ENCODE measurements at places on chromosomes 11 and 22.
A peak's percentile ranks its signal among the peaks of the same experiment; 100 is the strongest.

DNA sequence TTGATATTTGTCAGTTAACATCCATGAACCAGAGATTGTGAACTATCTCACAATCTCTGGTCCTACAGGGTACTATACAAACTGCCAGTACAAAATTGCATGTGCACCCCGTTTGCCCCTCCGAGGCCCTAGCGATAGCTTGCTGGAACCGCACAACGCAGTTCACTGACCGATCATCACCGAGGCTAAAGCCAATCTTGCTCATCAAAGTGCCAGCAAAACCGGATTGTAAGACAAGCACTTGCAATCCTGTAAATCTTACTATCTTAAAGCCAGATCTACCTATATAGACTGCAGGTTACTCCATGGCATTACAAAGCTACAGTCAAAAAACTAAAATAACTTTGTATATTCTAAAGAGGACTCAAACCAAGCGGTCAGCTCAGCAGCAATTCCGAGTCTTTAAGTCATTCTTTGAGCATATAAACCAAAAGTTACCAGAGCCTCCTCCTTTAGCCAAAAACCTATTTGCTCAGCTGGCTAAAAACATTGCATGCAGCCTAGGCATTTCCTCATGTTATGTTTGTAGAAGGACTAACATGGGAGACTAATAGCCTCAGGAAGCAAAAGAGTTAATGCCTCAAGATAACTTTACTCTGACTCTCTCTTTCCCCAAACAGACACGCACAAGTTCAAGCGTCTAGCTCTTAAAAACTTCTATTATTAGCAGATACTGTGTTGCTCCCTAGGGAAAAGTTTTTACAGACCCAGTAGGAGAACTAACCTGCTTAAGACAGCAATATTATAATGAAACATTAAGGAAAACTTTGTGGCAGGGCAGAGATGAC, 30.7 kb upstream of the CPT1A start:
- DNase-seq = no peak

GRCh38 chr22:23533771-23534191, 46.3 kb downstream of the IGLL1 start:
- DNase-seq = no peak

GRCh38 chr22:41940832-41941765, 5.9 kb downstream of the CENPM start:
- peak; percentile 84 for DNase-seq

GRCh38 chr22:32926600-32926999, 125.1 kb downstream of the TIMP3 start:
- DNase-seq = no peak

DNA sequence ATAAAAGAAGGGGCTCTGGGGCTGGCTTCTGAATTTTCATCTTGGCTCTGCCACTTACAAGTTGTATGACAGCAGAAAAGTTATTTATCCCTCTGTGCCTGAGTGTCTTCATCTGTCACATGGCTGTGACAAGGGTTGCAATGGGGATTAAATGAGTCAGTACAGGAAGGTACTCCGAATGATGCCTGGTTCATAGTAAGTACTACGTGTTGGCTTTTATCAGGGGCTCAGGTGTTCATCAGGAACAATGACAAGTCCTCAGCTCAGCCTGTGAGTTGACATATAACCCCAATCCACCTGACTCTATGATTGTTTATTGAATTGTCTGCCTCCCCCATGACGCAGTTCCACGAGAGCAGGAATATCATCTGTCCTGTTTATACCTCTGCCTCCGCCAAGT, 45.7 kb downstream of the PAMR1 start:
- no peak for DNase-seq

DNA sequence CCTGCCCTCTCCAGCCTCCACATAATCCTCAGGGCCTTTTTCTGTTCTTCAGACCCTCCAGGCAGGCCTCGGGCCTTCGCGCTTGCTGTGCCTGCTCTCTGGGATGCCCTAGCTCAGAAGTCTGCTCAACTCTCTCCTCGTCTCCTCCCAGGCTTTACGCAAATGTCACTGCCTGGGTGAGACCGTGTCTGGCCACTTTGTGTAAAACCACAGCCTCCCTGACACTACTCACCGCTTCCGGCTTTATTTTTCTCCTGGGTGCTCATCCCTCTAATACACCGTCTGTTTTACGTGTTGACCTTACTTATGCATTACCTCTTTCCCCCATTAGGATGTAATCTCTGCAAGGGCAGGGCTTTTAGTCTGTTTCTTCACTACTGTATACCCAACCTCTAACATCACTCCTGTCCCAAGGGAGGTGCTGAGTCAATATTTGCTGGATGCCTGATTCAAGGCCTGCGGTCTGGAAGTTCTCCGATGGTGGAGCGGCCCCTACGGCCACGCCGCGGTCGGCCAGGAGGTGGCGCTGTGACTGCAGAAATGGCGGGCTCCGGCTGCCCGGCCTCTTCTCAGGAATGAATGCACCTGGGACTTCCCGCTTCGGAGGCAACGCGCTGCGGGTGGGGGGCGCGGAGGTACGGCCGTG, 58.2 kb upstream of the THY1 start:
- peak; percentile 84 for DNase-seq

- no peak for DNase-seq
Measured at GRCh38 chr11:5992604-5993251, 5.9 kb upstream of the OR52L1 start.

DNA sequence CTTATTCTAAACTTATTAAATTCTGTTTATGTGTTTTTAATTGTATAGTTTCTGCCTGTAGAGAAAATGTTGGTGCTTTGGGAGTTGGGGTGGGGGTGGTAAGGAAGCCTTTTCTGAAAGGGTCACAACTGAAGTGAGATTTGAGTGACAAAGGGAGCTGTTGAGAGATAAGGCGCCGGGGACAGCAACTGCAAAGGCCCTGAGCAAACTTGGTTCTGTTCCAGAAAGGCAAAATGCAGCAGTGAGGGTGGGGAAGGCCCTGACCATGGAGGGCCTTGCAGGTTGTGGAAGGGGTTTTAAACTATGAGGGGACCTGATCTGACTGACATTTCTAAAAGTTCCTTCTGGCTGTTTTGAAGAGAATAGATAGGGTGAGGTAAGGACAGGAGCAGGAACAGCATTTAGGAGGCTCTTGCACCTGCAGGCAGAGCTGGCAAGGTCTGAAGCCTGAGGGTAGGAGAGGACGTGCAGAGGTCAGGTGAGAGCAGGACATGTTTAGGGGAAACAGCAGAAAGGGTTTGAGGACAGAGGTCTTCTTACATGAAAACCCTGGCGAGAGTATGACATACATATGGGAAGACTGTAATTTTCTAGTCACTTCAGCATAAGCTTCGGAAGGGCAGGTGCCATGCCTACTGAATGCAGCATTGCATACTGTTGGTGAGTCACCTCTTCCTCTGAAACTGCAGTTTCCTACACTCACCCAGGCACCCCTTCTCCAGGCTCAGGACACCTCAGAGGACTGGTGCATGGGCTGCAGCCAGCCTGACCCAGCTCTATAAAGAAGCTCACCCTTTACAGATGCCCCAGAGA, 190.7 kb downstream of the SNX19 start:
- DNase-seq = no peak

- DNase-seq = no peak
Measured at GRCh38 chr11:106466521-106467080, 389.1 kb downstream of the AASDHPPT start.

GRCh38 chr11:45092901-45093760, 53.3 kb upstream of the PRDM11 start:
- DNase-seq = no peak

GRCh38 chr11:128911239-128911638, 20.1 kb downstream of the KCNJ5 start:
- DNase-seq = no peak

- no peak for DNase-seq
Measured at GRCh38 chr11:109984634-109985289, 108.4 kb upstream of the ZC3H12C start.

- no peak for DNase-seq
Measured at GRCh38 chr22:33678523-33678922, 241.8 kb downstream of the LARGE1 start.

DNA sequence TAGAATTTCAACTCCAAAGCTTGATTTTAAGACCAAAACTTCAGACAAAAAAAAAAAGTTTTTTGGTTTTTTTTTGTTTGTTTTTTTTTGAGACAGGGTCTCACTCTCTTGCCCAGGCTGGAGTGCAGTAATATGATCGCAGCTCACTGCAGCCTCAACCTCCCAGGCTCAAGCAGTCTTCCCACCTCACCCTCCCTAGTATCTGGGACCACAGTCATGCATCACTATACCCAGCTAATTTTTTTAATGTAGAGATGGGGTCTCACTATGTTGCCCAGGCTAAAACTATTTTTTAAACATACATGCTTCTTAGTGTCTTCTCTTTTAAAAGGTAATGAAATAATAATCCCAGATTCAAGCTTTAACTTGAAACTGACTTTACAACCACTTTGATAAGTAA, 35.4 kb upstream of the GRK2 start:
- no peak for DNase-seq
